ENCODE measurements at places on chromosomes 1 and 21. TPM values are rescaled to one million over a fixed set of nuclear protein-coding genes. Genes with fewer than 3 reads are reported as not detected.

RSPH1 gene
- total RNA-seq: 46.9 TPM

PTPN14 gene
- total RNA-seq: 26.0 TPM

DLGAP3 gene
- 0.17 TPM for total RNA-seq

DNA sequence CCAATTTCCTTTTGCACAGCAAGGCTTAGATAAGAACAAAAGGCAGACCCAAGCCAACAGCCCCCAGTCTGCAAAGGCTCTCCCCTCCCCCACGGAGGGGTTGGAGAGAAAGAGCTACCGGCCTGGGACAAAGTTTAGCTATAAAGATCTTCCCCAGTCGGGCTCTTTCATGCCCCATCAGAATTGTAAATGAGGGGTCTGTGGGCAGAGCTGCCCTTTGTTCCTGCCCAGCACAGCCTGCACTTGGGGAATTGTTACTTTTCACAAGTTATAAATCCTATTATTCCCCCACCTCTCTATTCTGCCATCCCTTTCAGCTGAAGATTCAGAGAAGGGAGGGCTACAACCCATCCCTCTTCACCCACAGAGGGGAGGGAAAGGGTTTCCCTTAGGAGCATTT is 3.5 kb downstream of the MYCL start:
- DNase-seq: no peak

DNA sequence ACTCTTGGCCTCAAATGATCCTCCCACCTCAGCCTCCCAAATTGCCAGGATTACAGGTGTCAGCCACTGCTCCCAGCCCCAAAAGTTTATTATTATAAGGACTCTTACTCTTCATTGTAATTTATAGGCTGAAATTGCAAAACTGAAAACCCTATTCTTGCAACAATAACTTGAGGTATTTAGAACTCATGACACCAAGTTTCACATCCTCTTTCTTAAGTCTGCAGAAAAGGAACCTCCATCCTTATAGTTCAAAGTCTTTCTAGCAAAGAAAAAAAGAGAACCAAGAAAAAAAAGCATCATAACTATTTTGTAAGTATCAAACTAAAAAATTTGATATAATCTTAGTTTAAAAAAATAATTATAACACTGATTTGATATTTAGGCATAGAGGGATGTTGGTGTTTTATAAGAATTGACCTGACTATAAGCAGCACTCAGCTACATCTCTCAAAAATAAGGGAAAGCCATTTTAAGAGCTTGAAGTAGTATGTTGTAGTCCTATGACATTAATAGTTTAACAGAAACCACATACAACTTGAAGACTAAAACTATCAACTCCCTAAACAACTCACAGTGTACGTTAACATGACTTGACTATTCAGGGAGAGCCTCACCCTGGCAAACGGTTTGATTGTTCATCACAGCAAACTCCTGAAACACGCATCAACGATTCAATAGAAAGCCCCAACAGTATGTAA is 122.4 kb downstream of the AKT3 start:
- DNase-seq: no peak

DNA sequence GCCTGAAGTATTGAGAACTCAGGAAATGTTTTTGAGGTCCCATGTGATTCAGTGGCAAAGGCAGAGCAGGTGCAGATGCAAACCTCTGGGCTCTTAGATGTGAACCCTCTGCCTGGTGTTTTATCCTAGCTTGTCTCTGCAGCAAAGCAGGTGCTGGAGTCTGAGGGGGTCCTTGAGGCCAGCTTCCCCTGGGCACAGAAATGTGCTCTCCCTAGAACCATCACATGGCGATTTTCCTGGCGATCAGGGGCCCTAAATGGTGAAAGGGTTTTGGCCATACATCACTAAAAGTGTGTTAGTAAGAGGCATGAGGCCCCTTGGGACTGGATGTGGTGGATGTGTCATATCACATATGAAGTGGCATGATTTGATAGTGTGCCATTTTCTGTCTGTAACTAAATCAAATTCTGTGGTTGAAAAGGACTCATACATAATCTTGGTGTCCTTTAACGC is 144.8 kb downstream of the ST6GALNAC3 start:
- DNase-seq: no peak

DNA sequence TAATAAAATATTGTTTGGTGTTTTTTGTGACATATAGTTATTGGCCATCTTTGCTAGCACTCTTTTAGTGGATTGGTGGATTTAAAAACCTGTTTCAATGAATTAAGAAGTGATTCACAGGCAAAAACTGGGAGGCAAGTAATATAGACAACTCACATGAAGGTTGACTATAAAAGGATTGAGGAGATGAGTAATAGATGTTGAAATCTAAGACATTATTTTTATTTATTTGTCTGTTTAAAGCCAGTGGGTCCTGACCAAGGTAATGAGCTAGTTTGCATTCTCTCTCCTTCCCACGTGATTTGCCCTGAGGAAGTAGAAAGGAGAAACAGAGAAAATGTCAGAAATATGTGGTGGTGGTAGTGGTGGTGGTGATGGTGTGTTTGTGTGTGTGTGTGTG is 351.5 kb upstream of the ZP4 start:
- DNase-seq: no peak

- DNase-seq: no peak
Measured at GRCh38 chr1:83762416-83762815, 236.5 kb downstream of the TTLL7 start.

Measured in lung (tissue), 17 donors.